Stimulated activated CD4-positive, alpha-beta T cell treated with anti-CD3 and anti-CD28 coated beads, Interleukin-1b, Interleukin-23, amount 100 ng/mL, for 1 hour (primary cell): ENCODE measurements at places on chromosomes 11 and 22.

DNA sequence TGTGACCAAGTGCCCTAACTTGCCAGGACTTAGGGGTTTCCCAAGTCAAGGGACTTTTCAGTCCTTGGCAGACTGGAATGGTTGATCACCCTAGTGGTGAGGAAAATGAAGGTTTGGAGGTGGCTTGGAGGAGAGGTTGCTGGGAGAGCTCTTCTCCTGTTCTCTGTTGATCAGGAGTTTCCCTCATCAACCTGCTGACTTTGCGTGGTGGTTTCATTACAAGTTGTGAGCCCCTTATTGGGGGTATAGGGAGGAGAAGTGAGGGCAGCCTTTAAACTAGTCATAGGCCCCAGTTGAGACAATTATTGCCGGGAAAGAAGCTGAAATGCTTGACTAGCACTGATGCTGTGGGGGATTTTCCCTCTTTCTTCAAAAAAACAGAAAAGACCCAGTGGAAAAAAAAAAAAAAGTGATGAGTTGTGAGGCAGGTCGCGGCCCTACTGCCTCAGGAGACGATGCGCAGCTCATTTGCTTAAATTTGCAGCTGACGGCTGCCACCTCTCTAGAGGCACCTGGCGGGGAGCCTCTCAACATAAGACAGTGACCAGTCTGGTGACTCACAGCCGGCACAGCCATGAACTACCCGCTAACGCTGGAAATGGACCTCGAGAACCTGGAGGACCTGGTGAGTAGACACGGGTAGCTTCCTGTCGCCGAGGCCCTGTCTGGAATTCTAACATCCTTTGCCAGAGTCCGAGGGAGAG, at the start of gene CXCR5:
CXCR5 (plus strand) TSS at position 525 of the 704 bp plus-strand sequence; CDS start at position 575, 50 bp downstream.
- no peak for DNase-seq

GRCh38 chr11:9887472-9887871, 223.6 kb downstream of the SWAP70 start:
- no peak for DNase-seq

DNA sequence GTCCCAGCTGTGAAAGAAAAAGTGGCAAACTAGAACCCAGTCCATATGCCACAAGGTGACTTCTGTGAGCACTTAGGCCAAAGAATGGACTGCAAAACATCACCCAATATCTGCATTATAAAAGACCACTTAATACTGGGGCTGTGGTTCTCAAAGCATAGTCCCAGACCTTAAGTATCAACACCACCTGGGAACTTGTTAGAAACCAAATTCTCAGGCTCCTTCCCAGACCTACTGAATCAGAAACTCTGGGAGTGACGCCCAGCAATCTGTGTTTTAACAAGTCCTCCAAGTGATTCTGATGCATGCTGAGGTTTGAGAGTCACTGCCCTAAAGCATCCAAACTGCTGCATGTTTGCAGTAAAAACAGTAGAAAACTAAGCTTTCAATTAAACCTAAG, 81.3 kb downstream of the SERGEF start:
- DNase-seq, result no peak

GRCh38 chr11:24585192-24585591, 88.3 kb downstream of the LUZP2 start:
- DNase-seq, result no peak

DNA sequence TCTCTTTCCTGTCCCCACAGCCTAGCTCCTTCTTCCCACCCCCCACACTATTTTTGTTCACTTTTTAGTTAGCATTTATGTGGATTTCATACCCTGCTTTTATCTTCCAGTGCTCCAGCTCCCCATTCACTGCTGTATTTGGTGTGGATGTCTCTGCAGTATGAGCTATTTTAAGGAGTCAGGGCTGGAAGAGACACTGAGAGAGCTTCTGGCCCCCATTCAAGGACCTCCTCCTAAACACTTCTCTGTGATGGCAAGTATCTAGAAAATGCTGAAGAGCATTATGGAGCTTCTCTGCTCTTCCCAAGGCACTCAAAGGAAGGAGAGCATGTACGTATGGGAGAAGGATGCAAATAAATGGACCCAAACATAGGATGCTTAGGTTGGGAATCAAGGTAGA, 79.5 kb downstream of the RAB30 start:
- DNase-seq, result no peak

DNA sequence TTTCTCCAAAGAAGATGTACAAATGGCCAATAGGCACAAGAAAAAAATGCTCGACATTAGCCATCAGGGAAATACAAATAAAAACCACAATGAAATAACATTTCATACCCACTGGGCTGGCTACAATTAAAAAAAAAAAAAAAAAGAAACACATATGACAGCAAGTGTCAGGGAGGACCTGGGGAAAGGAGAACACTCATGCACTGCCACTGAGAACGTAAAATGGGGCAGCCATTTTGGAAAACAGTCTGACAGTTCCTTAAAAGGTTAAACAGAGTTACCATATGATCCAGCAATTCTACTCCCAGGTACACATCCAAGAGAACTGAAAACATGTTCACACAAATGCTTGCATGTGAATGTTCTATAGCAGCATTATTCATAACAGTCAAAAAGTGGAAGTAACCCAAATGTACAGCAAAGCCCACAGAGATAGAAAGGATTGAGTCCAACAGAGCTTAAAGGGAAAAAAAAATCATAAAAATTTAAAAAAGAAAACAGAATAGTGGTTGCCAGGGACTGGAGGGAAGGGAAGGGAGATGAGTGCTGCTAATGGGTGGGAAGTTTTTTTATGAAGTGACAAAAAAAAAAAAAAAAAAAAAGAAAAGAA, 48.4 kb upstream of the CYP2D6 start:
- DNase-seq, result no peak

GRCh38 chr22:46780453-46780852, 18.0 kb downstream of the TBC1D22A start:
- DNase-seq, result no peak

GRCh38 chr11:118896472-118896913, 12.8 kb downstream of the CXCR5 start:
- no peak for DNase-seq

DNA sequence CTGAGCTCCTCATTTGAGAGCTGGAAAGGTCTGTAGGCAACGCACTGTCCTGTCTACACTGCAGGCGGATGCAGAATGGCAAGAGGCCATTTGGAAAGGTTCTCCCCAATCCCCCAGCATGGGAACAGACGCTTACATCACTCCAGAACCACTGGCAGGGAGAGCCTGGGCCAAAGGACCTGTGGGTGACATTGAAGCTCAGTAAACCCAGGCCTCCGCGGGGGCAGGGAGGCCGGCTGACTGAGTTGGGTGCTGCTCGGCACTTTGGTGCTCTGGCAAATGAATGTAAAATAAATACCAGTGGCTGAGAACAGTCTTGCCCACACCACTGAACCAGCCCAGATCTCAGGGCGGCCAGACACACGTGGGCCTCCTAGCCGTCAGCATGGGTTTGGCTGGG, 22.4 kb downstream of the TOM1 start:
- DNase-seq, result no peak

GRCh38 chr11:2221591-2221990, 48.8 kb downstream of the ASCL2 start:
- DNase-seq, result no peak

DNA sequence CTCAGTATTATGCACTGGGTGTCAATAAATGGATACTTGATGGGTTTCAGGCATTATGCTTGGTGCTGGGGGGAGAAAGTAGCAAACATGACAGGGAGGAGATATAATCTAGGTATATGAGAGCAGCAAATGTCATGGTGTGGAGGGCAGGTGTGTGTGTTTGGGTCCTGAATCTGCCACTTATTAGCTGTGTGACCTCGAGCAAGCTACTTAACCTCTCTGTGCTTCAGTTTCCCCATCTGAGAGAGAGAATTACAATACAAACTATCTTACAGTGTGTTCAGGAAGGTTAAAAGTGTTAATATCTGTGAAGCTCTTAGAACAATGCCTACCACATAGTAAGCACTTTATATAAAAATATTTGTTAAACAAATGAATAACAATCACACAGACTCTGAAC, 2.8 kb downstream of the SLC22A8 start:
- DNase-seq, result no peak

DNA sequence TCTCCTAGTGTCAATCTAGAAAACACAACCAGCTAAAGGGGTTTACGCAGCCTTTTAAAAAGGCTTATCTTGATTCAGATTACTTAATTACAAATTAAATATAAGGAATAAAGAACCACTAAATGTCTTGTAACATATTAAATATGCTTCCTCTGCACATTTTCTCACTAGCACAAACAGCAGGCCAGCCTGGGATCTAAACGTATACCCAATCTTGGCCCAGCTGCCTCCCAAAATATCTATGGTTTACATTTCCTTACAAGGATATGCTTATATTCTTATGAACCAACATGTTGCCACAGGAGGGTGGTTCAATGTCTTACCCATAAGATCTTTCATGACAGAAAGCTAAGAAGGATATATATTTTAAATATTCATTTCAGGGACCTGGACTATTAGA, 7.7 kb downstream of the LGR4 start:
- DNase-seq, result no peak

DNA sequence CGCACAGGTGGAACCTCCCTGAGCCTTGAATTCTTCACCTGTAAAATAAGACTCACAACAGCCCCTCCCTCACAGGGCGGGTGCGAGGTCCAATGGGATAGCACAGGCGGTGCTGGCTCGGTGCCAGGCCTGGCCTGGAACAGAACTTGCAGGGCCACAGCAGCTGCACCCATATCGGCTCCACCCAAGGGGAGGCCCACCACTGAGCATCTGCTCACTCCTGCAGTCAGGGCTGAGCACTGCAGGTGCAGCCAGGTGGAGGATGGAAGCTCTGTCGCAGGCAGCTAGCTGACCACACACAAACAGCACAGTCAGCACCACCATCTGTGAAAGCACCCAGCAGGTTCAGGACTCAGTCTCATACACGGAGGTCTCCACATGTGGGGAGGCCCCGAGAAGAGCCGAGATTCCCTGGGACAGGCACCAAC, 19.6 kb downstream of the VPS37C start:
- DNase-seq, result no peak

GRCh38 chr11:1108246-1108900, 33.7 kb downstream of the MUC2 start:
- DNase-seq, result no peak

DNA sequence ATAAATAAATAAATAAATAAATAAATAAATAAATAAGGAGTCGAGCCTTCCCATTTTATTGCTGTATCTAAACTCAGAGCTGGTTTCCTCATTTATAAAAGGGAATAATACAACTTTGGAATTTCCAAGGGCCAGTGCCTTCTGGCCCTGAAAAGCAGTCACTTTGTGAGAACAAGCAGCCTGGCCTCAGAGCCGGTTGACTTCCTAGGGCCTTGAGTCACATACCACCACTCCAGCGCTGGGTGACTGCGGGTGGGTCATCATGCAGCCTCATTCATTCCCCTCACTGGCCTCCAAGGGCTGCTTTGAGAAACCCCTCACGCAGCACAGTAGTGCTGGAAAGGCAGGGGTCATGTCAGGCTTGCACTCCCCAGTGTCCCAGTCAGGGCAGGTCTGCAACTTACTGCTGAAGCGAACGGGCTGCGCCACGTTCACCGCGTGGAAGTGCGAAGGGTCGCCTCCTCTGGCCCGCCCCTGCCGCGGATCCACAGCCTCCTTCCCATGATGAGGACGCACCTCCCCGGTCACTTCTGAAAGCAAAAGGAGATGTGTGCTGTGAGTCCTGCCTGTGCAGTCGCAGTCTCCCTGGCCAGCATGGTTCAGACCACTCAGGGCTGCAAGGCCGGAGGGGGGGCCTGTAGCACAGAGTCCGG, 54.4 kb downstream of the DGCR2 start:
- DNase-seq, result no peak

- no peak for DNase-seq
Observed at GRCh38 chr11:21646351-21646750, 546.5 kb upstream of the ANO5 start.

- DNase-seq, result peak; percentile 56
Observed at GRCh38 chr11:9003573-9004182, at the start of gene NRIP3. TSS of gene NRIP3 (minus strand) at chr11:9004001. CDS start at chr11:9003935, 66 bp downstream.

- DNase-seq, result no peak
Observed at GRCh38 chr11:64025205-64025604, 10.5 kb upstream of the FLRT1 start.

- DNase-seq, result no peak
Observed at GRCh38 chr11:69940246-69940610, 121.0 kb upstream of the FGF3 start.

DNA sequence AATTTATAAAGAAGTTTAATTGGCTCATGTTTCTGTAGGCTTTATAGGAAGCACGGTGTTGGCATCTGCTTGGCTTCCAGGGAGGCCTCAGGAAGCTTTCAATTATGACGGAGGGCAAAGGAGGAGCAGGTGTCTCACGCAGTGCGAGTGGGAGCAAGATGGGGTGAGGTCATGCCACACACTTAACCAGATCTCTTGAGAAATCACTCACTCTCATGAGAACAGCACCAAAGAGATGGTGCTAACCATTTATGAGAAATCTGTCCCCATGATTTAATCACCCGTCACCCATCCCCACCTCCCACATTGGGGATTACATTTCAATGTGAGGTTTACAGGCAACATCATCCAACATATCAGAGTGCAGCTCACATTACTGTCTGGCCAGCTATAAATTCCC, 103.5 kb downstream of the ARHGAP8 start:
- no peak for DNase-seq

DNA sequence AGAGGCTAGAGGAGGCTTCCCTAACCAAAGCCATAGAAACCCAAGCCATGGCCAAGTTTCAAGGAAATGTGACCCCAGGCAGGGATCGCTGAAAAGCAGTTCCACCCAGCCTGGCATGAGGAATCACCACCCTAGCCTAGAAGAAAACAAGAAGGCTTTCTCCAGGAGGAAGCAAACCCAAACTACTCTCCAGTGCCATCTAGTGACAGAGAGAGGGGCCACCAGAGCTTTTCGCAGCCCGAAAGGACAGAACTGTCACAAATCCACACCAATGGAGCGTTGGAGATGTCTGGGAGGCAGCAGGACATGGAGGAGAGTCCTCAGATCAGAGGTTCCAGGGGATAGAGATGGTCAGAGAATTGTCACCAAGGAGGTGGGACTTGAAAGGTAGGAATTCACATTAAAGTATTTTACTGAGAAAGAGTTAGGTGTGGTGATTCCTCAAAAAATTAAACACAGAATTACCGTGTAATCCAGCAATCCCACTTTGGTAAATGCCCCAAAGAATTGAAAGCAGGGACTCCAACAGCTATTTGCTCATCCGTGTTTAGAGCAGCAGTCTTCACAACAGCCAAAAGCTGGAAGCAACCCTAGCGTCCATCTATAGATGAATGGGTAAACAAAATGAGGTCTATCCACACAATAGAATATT, 67.3 kb upstream of the NUP50 start:
- no peak for DNase-seq

DNA sequence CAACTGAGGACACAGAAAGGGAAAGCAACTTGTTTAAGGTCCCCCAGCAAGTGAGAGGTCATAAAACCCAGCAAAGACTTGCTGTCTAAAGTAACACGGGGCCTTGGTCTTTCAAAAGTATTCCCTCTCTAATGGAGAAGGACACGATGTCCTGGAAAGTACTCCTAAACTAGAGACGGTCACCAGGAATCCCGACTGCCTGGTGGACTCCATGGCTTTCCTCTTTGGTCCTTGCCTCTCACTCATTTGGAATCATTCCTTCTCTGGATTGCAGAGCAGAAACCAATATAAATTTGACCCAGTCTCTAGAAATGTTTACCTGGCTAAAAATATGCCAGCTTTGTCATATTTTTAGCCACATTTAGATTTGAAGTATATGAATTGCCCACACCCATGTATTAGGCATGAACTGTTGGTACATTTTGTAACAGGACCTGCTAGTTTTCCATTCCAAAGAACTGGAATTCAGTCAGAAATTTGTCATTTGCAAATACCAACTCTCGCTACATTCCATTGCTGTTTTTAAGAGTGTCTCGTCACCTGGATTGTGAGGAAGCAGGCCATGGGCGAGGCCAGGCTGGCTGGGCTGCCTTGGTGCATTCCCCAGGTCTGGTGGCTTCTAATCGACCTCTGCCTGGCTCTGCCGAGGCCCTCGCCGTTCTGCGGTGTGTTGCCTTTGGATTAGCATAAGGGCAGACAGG, 12.9 kb downstream of the NAV2 start:
- no peak for DNase-seq
